Large intestine (tissue), 12 donors: ENCODE measurements at places on chromosomes 13 and 19.

DNA sequence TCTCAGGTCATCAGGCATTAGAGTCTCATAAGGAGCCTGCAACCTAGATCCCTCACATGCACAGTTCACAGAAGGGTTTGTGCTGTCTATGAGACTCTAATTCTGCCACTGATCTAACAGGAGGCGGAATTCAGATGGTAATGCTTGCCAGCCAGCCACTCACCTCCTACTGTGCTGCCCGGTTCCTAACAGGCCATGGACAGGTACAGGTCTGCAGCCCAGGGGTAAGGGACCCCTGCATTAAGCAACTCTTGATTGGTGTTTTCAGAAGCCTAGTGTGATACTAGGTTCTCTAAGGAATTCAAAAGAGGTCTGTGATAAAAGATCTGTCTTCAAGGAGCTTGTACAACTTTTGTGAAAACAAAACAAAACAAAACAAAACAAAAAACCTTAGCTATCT, 31.1 kb downstream of the CAB39L start:
- no peak for DNase-seq

GRCh38 chr19:40139533-40140287, 49.0 kb upstream of the ZNF780A start:
- peak; percentile 22 for DNase-seq

- no peak for DNase-seq
Observed at GRCh38 chr13:79660361-79660760, 179.4 kb downstream of the NDFIP2 start.

DNA sequence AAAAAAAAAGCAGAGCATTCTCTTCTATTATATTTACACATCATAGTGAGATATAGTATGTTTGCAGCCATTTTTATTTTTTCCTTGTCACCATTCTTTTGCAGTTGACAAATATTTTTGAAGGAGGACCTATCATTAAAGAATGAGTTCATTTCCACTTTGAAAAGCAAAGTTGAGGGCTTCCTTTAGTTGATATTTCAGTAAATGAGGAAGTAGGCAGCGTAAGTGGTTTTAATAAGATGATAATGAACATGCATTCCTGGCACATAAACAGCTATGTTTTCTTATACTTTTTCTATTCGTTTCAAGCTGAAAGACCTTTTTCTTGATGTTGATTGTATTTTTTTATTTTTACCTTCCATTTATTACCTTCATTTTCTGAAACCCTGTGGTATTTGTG, 66.2 kb downstream of the ZMYM2 start:
- DNase-seq, result no peak

DNA sequence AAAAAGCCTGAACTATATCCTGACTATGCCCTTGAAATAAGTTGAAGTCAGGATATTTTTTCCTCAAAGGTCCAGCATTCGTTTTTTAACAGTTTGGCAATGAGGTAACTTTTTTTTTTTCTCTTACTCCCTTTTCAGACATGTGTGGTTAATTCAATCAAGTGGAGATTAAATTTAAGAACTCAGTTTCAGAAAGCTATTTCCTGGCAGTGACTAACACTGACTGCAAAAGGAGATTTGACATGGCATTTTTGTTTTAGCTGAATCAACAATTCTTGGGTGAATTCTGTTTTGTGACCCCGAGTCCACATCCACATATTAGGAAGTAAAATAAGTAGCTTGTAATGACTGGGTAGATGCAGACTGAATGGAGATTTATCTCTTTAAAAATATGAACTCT, 716.4 kb downstream of the PCDH9 start:
- no peak for DNase-seq

DNA sequence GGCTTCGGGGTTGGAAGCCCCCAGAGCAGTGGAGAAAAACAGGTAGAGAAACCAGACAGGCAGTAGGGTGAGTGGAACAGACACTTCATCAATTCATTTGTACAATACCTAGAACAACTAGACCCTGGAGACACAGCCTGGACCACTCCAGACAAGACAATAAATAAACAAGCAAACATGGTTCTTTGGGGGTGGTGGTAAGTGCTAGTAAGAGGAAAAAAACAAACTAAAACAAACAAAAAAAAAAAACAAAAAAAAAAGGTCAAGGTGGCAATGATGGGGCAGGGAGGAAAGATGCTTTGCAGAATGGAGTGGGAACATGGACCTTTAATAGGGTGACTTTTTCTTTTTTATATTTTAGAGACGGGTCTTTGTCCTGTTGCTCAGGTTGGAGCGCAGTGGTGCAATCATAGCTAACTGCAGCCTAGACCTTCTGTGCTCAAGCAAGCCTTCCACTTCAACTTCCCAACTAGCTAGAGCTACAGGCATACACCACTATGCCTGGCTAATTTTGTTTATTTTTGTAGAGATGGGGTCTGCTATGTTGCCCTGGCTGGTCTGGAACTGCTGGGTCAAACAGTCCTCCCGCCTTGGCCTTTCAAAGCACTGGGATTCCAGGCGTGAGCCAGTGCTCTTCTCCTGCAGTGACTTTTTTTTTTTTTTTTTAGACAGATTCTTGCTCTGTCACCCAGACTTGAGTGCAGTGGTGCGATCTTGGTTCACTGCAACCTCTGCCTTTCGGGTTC, 3.1 kb downstream of the JUNB start:
- DNase-seq, result no peak

- no peak for DNase-seq
Observed at GRCh38 chr19:1921825-1922224, 16.6 kb downstream of the ADAT3 start.

- no peak for DNase-seq
Observed at GRCh38 chr19:32437096-32437495, 31.5 kb downstream of the DPY19L3 start.

DNA sequence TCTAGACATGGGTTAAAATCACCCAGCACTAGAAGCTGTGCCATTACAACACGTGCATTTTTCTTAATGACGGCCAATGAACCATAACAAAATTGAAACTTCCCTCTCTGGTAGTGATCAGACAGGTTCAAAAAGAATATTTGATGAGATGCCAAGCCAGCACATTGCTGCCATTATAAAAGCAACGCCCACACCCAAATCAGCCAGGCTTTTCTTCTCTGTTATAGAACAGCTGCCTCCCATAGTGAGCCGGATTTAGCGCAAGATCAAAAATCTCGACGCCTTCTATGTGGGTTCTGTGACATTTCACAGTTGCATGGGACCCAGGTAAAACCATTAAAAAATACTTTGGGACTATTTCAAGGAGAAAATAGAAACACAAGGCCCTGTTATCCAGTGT, 1158.0 kb downstream of the EFNB2 start:
- no peak for DNase-seq

- no peak for DNase-seq
Observed at GRCh38 chr13:50721672-50721992, 121.9 kb downstream of the DLEU7 start.

DNA sequence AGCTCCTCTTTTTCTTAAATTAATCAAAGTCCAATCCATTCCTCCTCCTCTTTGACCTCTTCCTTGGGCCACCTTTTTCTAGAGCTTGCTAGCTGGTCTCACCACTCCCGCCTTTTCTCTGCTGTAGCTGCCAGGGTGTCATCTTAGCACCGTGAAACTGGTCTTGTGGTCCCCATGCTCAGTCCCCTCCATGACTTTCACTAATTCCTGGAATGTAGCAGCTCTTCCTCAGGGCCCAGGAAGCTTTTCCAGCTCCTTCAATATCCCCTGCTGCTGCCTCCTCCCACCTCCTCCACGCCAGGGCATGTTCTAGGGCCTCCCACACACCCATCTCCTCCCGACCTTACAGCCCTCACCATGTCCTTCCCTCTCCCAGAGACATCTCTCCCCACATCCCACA, 222.2 kb downstream of the MYO16 start:
- no peak for DNase-seq

GRCh38 chr13:29514720-29515310, 80.7 kb downstream of the SLC7A1 start:
- DNase-seq, result no peak

GRCh38 chr13:41017159-41017558, 2.0 kb downstream of the ELF1 start:
- DNase-seq, result no peak

GRCh38 chr13:46716821-46717220, 80.1 kb downstream of the ESD start:
- DNase-seq, result no peak

- DNase-seq, result no peak
Observed at GRCh38 chr19:38400361-38400760, 2.5 kb upstream of the FAM98C start.

- peak; percentile 13 for DNase-seq
Observed at GRCh38 chr13:92187378-92187989, 789.1 kb downstream of the GPC5 start.

- peak; percentile 85 for DNase-seq
Observed at GRCh38 chr13:31200637-31200971, 829 bp downstream of the B3GLCT start.

- DNase-seq, result no peak
Observed at GRCh38 chr13:38752686-38753085, 65.8 kb downstream of the FREM2 start.

DNA sequence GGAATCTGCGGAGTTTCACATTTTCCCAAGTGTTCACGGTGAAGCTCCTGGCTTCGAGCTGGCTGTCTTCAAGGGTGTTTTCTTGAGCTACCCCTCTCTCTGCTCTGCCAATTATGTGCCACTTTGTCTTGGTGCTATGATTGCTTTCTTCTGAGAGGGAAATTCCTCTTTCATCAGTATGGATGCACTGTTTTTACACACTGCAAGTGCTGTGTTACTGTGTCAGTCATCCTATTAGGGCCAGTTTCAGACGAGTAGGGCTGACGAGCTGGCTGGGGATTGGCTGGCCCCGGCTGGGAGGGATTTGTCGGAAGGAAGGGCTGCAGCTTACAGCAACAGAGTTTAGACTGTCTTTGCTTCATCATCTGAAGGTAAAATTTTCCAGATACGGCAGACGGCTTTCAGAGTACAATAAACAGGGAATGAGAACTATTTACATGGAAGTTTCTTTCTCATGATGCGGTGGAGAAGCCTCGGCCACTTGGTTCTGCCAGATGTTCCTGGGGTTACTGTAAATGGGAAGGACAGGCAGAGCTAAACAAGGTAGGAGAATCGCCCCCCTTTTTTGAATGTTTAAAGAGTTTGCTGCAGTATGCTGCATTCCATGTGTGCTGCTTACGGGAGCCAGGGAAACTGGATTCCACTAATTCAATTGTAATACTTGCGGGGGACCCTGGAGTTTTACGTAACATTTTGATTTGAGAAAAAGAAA, at the start of gene MBNL2:
Gene MBNL2 (plus strand): TSS at position 345 of the 712 bp plus-strand sequence. CDS start 53,903 bp downstream, outside the sequence.
- DNase-seq, result peak; percentile 90

GRCh38 chr13:59415498-59415897, 748.2 kb downstream of the DIAPH3 start:
- peak; percentile 8 for DNase-seq

DNA sequence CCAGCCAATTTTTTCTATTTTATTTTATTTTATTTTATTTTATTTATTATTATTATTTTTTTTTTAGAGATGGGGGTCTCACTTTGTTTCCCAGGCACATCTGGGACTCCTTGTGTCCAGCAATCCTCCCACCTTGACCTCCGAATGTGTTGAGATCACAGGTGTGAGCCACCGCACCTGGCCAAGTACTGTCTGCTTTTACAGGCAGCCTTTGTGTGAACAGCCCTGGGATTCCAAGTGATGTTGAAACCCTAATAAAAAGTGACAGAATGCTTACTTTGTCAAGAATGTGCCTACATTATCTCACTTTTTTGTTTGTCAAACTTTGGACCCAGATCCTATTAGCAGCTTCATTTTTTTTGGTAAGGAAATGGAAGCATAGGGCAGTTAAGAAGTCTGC, 220.1 kb upstream of the EDNRB start:
- DNase-seq, result peak; percentile 13

DNA sequence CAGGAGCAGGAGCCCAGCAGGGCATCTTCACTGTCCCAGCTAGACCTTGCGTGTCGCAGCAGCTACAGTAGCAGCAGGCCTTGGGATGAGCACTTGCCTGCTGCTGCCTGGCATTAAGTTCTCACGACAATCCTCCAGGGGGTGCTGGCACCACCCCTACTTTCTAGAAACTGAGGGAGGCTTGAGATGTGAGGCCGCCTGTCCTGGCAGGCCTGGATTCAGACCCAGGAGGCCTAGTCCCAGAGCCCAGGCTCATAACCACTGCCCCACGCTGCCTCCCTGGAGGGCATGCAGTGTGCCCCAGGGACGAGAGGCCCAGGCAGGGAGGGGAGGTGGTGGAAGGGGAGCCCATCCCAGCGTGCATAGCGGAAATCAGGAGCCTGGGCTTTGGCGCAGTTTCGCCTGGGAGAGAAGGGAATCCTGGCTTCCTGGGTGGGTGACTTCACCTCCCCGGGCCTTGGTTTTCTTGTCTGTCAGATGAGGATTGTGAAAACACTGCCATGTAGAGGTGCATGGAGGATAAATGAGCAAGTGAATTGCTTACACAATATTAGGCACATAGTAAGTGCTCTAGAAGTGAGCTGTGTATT, 26.1 kb downstream of the PPP5C start:
- DNase-seq, result no peak

DNA sequence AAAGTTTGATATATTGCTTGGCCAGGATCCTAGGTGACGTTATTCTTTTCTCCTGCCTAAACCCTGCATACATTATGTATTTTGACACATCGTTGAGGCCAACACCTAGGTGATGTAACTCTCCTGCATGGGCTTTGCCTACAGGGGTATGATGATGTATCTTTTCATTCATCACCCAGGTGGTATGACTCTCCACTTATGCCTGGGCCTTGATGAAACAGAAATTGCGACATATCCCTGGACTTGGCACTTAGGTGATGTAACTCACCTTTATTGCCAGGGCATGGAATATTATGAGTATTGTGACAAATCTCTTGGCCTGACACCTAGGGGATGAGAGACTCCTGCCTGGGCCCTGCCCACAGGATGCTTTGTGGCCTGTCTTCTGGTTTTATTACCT, 18.5 kb upstream of the ZNF681 start:
- no peak for DNase-seq

- no peak for DNase-seq
Observed at GRCh38 chr19:6983448-6983847, 37.8 kb downstream of the MBD3L2B start.

DNA sequence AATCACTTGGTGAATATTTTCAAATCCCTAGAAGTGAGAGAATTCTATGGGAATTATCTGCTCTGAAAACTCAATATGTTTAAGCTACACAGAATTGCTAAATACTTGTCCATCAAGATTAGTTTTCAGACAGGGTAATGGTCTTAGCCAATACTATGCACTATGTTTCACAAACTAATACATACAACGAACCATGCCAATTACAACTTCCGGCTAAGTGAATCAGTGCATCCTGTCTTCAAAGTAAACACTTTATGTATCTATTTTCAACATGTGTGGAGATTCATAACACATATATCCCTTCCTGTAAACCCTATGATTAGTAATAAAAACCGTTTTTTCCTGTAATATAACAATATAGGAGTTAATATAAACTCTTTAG, 181.5 kb downstream of the POSTN start:
- no peak for DNase-seq

GRCh38 chr13:108621462-108621861, 7.9 kb upstream of the MYO16 start:
- DNase-seq, result no peak

- DNase-seq, result no peak
Observed at GRCh38 chr13:55120631-55121030, 2020.1 kb upstream of the PRR20A start.

GRCh38 chr13:52665325-52665724, 12.7 kb downstream of the SUGT1 start:
- no peak for DNase-seq

GRCh38 chr19:47661611-47662010, 51.6 kb upstream of the EHD2 start:
- no peak for DNase-seq

GRCh38 chr19:55647732-55648584, at the start of gene CCDC106:
Gene CCDC106 (plus strand): TSS chr19:55648212. CDS start chr19:55649047, 835 bp downstream.
- peak; percentile 89 for DNase-seq

- DNase-seq, result no peak
Observed at GRCh38 chr13:108402850-108403249, 133.3 kb downstream of the TNFSF13B start.
